ENCODE measurements at places on chromosomes 12 and 14. TPM values are rescaled to one million over a fixed set of nuclear protein-coding genes. Genes with fewer than 3 reads are reported as not detected.
A peak's percentile ranks its signal among the peaks of the same experiment; 100 is the strongest.

DNA sequence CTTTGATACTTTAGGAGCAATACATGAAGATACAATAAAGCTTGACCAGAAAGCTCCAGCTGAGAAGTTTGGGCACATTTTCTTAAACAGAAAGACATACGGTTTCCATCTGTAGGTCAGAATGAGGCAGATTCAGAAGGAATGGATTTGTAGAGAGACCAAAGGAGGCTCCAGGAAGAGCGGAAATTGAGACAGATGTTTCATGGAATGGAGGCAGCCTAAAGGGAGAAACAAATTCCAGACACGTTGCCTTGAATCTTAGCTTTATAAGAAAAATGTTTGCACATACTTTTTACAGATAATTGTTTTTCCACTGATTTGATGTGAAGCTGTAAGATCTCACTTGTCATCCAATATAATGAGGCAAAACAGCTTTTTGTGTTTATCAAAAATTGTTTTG lies 24.8 kb downstream of the EPYC start:
- no peak for DNase-seq

GRCh38 chr12:69684466-69684865 lies 14.6 kb downstream of the BEST3 start:
- no peak for DNase-seq

- no peak for DNase-seq
Measured at GRCh38 chr14:94622653-94623421, 10.6 kb downstream of the SERPINA3 start.

DNA sequence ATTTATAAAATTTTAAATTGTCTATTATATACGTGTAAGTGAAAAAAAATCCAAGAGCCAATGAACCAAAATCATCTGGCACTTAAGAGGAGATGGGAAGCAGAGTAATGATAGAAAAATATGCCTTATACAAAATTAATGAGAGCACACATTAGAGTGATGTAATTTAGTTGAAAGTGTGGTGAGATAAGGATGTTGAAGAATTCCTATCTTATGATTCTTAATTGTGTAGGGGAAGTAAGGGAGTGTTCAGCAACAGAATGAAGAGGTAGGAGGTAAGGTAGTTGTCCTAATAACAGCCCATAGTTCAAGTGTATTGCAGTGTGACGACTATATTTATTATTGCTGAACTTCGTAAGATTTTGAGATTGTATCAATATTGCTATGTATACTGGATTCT lies 843.4 kb upstream of the FLRT2 start:
- no peak for DNase-seq

GRCh38 chr14:32710231-32710671 lies 228.4 kb upstream of the NPAS3 start:
- DNase-seq, result no peak

- DNase-seq, result no peak
Measured at GRCh38 chr12:53867216-53868012, 71.2 kb upstream of the HOXC13 start.

DNA sequence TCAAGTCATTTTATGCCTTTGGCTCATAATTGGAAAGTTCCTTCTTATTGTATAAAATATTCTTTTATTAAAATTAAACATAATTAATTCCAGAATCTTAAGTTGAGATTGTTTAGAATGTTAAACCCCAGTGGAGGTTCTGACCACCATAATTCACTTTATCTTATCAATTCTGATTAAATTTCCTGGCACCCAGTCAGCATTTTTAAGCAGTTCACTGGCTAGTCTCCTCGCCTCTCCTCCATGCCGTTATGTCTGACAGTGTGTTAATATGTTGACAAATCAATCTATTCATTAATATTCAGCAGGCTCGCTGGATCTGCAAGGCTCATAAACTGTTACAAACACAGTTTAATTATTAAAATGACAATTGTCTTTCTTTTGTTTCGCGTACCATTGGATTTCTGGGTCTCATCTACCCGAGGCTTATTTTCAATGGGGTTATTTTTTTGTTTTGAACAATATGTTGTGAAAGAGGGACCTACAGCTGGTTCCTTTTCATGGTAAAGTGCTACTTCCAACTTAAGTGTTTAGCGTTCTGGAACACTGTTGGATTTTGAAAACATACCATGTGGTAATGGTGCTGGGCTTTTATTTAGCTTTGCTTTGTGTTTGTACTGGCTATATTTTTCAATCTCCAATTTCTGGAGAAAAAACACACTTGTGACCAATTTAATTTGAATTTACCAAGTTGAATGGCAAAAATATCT lies 339.7 kb downstream of the PRKD1 start:
- DNase-seq, result no peak

DNA sequence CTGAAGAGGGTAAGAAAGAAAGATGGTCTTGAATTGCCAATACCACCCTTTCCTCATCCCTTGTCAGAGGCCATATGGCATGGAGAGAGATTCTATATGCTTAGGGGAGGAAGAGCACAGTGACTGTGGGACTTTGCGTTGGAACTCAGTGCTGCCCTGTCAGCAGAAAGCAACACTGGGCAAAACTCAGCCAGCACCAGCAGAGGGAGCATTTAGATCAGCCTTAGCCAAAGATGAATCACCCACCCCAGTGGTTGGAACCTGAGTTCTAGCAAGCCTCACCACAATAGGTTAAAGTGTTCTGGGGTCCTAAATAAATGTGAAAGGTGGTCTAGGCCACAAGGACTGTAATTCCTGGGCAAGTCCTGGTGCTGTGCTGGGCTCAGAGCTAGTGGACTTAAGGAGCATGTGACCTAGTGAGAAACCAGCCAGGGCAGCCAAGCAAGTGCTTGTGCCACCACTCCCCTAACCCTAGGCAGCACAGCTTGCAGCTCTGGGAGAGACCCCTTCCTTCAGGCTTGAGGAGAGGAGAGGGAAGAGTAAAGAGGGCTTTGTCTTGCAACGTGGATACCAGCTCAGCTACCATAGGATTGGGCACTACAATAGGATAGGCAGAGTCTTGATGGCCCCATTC lies 11.4 kb upstream of the BCAT1 start:
- no peak for DNase-seq

- DNase-seq, result no peak
Measured at GRCh38 chr12:3107071-3107583, 29.9 kb downstream of the TSPAN9 start.

- DNase-seq, result no peak
Measured at GRCh38 chr14:100293497-100294212, 12.6 kb downstream of the SLC25A29 start.

- no peak for DNase-seq
Measured at GRCh38 chr12:30548203-30548602, 147.5 kb downstream of the IPO8 start.

DNA sequence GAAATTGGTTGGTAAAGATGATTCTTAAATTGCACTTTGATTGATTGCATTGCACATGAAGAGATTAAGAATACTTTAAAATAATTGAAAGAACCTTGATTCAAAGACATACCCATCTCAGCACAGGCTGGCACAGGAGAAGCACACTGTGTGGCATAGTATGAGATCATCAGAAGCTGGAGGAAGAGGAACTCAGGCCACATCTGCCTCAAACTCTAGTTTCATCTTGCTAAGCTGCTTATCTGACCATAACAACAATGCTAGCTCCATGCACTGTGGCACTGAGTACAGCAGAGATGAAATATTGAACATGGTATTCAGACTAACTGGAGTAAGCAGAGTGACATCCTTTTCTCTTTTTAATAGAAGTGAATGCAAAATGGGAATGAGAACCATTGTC lies 99.1 kb downstream of the TBC1D30 start:
- DNase-seq, result no peak

GRCh38 chr12:54588110-54588889 lies at the start of gene PPP1R1A:
Gene PPP1R1A (minus strand): TSS chr12:54588659. CDS start chr12:54588488, 171 bp downstream.
- DNase-seq, result no peak

DNA sequence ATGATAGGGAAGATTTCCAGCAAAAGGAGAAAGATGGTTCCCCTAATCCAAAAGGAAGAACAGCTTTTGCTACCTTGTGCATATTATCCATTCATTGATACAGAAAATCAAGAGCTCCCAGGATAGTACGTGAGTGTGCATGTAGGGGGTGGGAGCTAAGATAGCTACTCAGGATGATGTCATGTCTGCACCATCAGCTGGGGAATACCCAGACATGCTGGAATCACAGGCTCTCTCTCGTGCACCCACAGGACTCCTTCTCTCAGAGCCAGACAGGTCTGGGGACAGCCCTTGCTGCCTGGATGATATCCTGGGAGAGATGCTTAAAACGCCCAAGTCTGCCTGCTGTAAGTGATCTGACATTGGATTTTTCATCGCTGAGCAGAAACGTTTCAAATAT lies 38.9 kb downstream of the FOXN3 start:
- DNase-seq, result no peak

DNA sequence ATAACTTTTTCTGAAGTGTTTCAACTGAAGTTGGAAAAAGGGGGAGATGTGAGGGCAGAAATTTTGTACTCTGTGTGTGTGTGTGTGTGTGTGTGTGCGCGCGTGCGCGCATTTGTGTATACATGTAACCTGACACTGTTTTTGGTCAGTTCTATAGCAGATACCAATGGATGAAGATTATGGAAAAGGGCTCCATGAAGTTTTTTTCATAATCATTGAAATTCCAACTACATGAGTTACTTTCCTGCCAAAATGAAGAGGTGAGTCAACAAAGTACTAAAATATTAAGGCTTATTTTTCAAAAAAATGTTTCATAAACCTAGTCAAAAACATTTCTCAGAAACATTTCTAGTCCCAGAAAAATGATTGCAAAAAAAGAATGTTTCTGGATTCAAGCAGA lies 25.7 kb upstream of the CERS5 start:
- no peak for DNase-seq

DNA sequence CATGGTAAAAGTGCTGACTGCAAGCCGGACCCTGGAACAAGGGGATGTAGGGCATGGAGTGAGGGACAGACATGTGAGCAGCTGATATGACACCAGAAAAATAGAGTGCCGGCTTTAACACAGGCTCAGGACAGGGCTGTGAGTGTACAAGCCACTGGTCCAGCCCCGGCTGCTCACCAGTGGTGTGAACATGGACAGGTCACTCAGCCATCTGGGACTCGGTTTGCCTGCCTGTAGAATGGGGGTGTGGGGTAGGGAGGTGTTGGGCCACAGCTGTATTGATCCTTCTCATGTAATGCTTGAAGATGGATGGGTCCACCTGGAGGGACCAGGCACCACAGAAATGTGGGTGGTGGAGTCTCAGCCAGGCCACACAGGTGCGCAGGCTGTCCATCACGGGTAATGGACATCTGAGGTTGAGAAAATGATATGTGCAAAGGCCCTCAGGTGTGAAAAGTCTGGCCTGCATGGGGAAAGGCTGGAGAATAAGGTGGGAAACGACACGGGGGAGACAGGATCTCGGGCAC lies 10.6 kb upstream of the KRT74 start:
- no peak for DNase-seq

DNA sequence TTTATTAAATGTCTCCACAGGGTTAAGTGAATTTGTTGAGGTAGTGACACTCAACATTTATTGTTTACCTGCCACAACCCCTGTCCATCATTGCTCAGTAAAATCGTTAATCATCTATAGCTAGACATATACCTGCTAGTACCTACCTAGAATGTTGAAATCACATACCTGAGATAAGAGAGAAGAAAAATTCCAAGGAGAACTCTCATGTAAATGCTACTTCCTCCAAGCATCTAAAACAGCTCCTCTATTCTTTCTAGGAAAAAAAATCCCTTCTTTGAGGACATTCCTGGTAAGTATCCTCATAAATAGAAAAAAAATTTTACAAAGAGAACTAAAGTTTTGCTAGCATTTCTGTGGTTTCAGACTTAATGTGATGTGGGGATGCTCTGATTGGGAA lies 325.1 kb downstream of the DAD1 start:
- no peak for DNase-seq

- DNase-seq, result no peak
Measured at GRCh38 chr12:114220311-114220710, 185.6 kb downstream of the TBX5 start.

GRCh38 chr14:89721956-89722355 lies 232.6 kb downstream of the EFCAB11 start:
- no peak for DNase-seq

DNA sequence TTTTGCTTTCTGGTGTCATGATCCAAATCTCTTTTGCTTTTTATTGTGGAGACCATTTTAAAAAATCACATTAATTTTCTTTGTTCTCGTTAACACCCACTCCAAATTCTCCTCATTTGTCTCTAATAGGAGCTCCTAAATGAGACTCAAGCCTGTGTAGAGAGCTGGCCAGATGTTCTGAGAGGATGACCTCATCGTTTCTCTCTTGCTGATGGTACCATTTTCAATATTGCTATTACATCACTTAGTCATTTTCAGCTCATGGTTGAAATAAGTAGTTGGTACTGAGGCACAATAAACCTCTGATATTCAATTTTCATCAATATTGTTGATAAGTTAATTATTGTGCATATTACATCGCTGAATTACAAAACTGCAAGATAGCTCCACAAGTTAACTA lies 31.5 kb downstream of the SPTB start:
- DNase-seq, result peak; percentile 28

- no peak for DNase-seq
Measured at GRCh38 chr12:19234981-19235871, 105.7 kb downstream of the PLEKHA5 start.

DNA sequence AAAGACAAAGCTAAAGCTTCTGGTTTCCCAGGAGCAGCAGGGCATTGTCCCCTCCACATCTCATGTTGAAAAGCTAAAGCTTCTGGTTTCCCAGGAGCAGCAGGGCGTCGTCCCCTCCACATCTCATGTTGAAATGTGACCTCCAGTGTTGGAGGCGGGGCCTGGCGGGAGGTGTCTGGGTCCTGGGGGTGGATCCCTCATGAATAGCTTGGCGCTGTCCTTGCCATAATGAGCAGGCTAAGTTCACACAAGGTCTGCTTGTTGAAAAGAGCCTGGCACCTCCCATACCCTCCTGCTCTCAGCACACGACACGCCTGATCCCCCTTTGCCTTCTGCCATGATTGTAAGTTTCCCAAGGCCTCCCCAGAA lies 123.7 kb downstream of the PIWIL1 start:
- DNase-seq, result no peak

DNA sequence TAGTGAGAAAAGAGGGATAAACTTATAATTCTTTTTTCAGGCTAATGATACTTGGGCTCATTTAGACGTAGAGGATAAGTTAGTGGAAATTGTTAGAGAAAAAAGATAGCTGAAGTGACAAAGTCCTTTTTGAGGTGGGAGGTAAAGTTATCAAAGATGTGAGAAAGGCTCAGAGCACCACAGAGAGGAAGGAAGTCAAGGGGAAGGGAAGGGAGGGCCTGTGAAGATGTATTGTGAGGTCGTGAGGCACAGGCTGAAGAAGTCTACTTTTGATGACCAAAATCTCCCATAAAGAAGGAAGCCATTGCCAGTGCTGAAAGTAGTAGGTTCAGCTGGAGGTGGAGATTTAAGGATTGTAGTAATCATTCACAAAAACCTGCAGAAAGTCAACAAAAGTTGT lies 19.4 kb upstream of the PTGDR start:
- no peak for DNase-seq

Gene RHEBL1
- total RNA-seq, result 8.8 TPM

Gene TDRD9
- not detected for total RNA-seq

Gene PLCZ1
- not detected for total RNA-seq

Gene XPOT
- total RNA-seq, result 141 TPM

Gene GNG2
- total RNA-seq, result 0.18 TPM

Gene MYF6
- not detected for total RNA-seq

Gene PTPN6
- total RNA-seq, result 4.1 TPM

Gene KLRC4
- total RNA-seq, result not detected

Gene KRT81
- total RNA-seq, result 0.25 TPM

Gene OTUB2
- 0.31 TPM for total RNA-seq

Gene P2RX2
- total RNA-seq, result not detected

Gene OR6C2
- total RNA-seq, result not detected
